ENCODE measurements at places on chromosomes 4 and X. TPM values are rescaled to one million over a fixed set of nuclear protein-coding genes. Genes with fewer than 3 reads are reported as not detected.

- peak; percentile 16 for DNase-seq
Measured at GRCh38 chr4:186765673-186766546, 42.3 kb upstream of the FAT1 start.

DNA sequence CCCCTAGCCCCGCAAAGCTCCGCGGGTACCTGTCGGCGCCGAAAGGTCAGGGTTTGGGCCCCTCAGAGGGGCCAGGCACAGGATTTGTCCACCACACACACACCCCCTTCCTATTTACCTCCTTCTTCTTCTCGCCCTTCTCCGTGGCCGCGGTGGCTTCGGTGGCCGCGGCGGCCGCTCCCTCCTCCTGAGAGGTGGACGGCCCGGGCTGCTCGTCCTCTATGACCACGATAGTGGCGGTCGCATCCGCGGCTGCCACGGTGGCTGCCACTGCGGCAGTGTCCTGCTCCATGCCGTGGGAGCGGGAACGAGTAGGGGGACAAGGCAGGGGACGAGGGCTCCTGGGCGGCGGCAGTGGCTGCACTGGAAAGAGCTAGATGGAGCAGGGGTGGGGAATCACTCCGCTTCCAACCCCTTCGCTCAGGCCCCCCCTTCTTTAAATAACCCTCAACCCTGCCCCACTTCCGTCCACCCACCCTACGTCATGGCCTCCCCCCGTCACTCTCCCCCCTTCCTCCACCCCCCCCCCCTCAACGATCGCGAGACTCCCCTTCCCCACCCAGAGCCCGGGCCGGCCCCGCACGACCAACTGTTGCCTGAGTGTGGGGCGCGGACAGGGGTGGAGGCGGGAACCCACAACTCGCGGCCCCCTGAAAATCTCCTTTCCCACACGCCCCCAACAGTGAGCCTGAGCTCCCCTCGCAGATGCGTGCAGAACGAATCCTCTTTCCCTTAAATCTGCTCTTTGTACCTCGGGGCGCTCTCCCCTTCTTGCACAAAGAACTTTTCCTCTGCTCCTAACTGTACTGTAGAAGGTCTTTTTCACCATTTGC lies at the start of gene SMARCA1:
TSS of gene SMARCA1 (minus strand) at position 412 of the 833 bp plus-strand sequence. CDS start at position 292, 120 bp downstream.
- DNase-seq, result peak; percentile 76

GRCh38 chr4:40196724-40197281 lies at the start of gene RHOH:
Gene RHOH, plus strand, starts transcription at chr4:40197031. Its CDS starts 46,356 bp downstream, at chr4:40243387.
- peak; percentile 71 for DNase-seq

DNA sequence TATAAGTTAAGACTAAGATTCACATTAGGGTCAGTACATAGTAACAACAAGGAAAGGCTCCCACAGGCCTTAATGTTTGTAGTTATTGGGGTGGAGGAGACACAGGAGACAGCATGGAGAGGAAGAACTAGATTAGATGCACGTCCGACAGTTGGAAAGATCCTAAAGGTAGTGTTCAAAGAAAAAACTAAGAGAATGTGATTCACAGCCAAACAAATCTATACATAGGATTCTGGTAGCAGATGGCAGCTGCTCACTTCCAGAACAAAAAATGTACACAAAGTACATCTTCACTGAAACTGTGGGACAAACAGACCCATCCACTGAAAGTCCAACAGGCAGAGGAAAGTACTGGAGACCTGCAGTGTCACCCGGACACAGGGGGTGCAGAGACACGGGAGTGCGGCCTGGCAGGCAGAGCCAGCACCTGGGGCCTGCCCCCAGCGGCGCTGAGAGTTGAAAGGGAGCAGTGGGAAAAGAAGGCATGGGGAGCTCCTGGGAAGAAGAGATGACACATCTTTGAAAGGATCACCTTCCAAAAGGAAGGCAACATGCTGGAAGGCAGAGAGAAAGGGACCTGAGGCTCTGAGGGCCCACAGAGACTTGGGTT lies 40.0 kb downstream of the NELFA start:
- no peak for DNase-seq

- peak; percentile 56 for DNase-seq
Measured at GRCh38 chr4:120718979-120719566, 203.5 kb downstream of the PRDM5 start.

DNA sequence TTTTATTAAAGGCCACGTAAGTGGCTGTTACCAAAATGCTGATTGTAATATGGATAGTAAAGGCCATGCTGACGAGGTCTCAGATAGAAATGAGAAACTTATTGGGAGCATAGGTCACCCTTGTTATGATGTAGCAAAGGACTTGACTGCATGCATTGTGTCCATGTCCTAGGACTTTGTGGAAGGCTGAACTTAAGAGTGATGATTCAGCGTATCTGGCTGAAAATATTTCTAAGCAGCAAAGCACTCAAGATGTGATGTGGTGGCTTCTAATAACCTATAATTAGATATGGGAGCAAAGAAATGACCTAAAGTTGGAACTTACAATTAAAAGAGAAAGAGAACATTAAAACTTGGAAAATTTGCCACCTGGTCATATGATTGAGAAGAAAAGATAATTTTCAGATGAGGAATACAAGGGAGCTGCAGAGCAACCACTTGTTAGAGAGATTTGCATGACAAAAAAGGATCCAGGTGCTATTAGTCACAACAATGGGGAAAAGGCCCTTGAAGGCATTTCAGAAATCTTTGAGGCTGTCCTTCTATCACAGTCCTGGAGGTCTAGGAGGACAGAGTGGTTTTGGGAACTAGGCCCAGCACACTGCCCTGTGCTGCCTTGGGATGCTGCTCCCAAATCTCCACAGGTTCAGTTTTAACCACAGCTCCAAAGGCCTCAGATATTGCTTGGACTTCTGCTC lies 793.7 kb upstream of the LCORL start:
- no peak for DNase-seq

DNA sequence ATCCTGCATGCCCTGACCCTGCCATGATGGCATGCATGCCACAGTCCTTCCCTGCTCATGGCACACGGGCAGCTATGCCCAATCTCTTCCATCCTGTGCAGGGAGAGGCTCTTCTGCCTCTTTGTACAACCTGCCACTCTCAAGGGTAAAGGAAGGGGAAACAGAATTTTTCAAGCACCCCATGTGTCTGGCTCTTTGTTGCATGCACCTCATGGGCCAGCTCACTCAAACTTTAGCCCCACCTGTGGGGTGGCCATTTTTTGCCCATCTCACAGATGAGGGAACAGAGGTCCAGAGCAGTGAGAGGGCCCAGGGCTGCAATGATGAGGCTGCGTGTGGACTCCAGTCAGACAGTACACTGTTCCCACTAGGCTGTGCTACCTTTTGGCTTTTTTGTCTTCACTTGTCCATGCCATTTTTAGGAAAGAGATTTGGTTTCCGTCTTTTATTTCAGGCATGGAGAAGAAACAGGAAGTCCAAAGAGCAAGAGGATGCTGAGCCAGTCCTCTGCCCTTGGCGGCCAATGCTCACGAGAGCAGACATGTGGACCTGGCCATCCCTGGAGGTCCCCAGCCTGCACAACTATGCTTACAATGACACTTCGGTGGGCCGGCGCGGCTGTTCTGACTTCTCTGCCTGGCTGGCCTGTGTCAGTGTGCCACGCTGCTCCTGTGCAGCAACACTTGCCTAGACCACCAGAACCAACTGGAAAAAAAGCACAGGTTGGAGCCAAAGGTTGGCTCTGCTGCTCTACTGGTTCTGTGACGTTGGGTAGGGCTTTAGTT lies 45.6 kb downstream of the NSG1 start:
- DNase-seq, result no peak

- DNase-seq, result no peak
Measured at GRCh38 chrX:70054391-70054790, 4.7 kb upstream of the AWAT2 start.

GRCh38 chr4:135244056-135244455 lies 1042.5 kb upstream of the PABPC4L start:
- DNase-seq, result no peak

GRCh38 chrX:12421918-12422317 lies 283.6 kb downstream of the FRMPD4 start:
- no peak for DNase-seq

DNA sequence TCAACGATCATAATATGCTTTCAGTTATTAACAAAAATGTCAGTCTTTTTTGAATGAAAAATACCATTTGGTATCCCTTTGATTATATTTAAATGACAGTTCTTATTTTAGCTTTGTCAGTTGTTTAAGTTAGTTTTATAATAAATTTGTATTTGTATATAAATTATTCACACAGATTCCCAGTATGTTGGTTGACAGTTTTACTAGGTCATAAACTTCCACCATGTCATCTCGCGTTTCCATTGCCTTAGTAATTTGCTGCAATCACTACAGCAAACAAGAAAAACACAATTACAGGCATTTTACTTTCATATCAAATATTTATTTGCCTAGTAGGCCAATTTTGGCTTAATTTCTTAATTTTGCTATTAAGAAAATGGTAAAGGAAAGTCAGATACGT lies 109.6 kb upstream of the ANK2 start:
- no peak for DNase-seq

DNA sequence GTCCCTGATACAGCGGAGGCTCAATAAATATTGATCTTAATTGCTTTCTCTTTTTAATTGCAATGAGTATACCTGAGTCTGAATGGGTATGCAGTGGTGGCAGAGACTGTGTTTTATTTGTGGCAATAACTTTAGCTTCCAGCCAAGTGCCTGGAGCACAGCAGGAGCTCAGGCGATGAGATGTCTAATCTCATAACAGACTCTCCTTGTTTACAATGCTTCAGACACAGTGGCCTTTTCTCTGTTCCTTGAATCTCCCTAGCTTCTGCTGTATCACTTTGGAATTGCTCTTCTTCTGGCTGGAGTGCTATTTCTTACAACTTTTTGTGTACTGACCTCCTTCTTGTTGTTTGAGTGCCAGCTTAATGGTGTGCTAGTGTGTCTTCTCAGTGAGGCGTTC lies 91.5 kb upstream of the UNC5C start:
- DNase-seq, result no peak

- no peak for DNase-seq
Measured at GRCh38 chrX:10041383-10041782, 74.2 kb downstream of the CLDN34 start.

- no peak for DNase-seq
Measured at GRCh38 chrX:39626749-39627148, 471.0 kb downstream of the BCOR start.

DNA sequence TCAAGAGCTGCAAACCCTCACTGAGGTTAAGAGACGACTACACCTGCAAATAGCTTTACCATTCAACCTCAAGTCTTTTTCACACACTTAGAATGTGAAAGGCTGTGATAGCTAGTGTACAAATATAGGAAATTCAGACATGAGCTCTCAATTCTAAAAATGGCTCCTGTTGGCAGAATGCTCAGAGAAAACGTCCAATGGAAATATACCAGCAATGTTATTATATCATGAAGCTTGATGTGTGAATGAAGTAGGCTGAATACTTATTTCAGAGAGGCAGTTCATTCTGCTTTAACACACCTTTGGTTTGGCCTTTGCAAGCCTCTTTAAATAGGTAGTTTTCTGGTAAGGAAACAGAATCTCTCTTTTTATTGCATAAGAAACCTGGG lies 227.6 kb downstream of the ADAMTS3 start:
- no peak for DNase-seq

- no peak for DNase-seq
Measured at GRCh38 chr4:43103048-43103447, 210.5 kb downstream of the GRXCR1 start.

- no peak for DNase-seq
Measured at GRCh38 chrX:149979126-149979644, 40.9 kb upstream of the EOLA2 start.

- no peak for DNase-seq
Measured at GRCh38 chrX:113644426-113644825, 803.8 kb upstream of the AMOT start.

GRCh38 chr4:130850019-130850524 lies 1754.1 kb downstream of the C4orf33 start:
- no peak for DNase-seq

DNA sequence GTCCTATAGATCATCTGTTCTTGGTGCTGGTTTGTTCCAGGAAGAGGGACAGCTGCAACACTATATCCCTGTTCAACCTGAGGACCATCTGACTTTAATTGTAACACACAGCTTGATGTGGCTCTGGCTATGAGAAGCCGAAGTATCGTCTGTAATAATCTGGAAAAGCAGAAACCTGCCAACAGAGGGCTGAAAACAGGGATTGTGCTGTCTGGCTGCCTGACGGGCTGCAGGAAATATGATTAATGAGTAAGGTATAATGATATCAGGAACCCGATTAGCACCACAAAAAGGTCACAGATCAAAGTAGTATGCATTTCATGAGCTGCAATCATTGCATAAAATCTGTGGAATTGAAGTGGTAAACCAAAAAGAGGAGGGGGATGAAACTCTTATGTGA lies 170.4 kb upstream of the MAB21L2 start:
- DNase-seq, result peak; percentile 2

DNA sequence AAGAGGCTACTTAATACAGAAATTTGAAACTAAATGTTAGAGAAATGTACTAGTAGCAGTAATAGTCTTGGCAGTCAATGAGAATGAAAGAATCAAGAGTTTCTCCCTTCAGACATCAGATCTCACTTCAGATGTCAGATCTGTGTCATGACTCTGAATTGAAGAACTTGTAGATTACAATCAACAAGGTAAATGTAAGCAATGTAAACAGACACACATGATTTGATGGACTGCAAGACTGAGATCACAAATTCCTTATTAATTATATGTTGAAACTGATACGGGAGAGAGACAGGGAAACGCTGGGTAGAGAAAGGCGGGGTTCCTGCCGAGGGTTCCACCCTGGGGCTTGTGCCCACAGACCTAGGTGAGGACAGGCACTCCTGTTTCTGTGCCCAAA lies 65.5 kb upstream of the HHIP start:
- DNase-seq, result no peak

The GPM6B gene
- total RNA-seq, result 49.6 TPM

The PCDH7 gene
- total RNA-seq, result 7.9 TPM

The KLHL15 gene
- 31.3 TPM for total RNA-seq

The USP26 gene
- not detected for total RNA-seq

The PNMA3 gene
- total RNA-seq, result 2.9 TPM

The PITX2 gene
- 0.59 TPM for total RNA-seq

The EXOC1L gene
- not detected for total RNA-seq

The NAAA gene
- 0.07 TPM for total RNA-seq

The SYN1 gene
- not detected for total RNA-seq

The GAB3 gene
- total RNA-seq, result not detected

The GUCY1B1 gene
- total RNA-seq, result 10.9 TPM

The GPR50 gene
- total RNA-seq, result 2.2 TPM

The RNF128 gene
- not detected for total RNA-seq

The GATA1 gene
- not detected for total RNA-seq

The BEND2 gene
- total RNA-seq, result not detected

The CFAP299 gene
- not detected for total RNA-seq

The F8 gene
- 9.8 TPM for total RNA-seq

The TECRL gene
- not detected for total RNA-seq
